ENCODE measurements at places on chromosomes 5 and 9.
A peak's percentile ranks its signal among the peaks of the same experiment; 100 is the strongest.

GRCh38 chr5:145999208-145999607, 62.8 kb downstream of the SH3RF2 start:
- no peak for DNase-seq

DNA sequence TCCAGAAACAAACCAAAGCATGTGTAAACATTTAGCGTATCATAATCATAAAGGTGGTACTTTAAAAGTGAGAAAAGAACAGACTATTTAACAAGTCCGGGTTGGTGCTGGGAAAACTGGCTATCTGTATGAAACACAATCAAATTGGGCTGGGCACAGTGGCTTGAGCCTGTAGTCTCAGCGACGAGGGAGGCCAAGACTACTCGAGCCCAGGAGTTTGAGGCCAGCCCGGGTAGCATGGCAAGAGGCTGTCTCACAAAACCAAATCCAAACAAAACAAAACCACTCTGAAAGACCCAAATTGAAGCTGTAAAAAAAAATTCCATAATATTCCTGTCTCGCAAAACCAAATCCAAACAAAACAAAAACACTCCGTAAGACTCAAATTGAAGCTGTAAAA, 4.3 kb downstream of the MRNIP start:
- no peak for DNase-seq

GRCh38 chr5:111068213-111068612, 3.3 kb upstream of the TSLP start:
- peak; percentile 29 for DNase-seq

- DNase-seq: no peak
These were observed 220.1 kb downstream of the DAB2IP start for GRCh38 chr9:121871431-121872025.

- DNase-seq: no peak
These were observed 71.1 kb downstream of the GNAQ start for GRCh38 chr9:77960356-77961153.

DNA sequence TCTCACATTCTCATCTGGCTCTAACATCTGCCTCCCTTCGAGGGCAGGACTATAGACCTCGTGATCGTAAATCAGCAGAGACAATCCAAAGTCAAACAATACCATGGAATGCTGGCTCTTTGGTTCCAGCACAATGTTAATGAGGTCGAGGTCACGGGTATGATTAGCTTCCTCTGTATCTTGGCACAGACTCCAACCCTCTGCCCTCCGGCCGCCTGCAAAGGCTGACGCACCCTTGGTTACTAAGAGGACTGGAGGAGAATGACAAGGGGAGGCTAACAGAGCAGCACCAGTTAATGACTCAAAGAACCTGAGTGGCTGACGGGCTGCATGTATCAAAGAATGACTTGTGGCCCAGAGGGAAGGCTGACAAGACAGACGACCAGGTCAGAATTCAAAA, 10.1 kb downstream of the LHFPL2 start:
- peak; percentile 92 for DNase-seq

GRCh38 chr9:100602342-100602801, 24.5 kb downstream of the CAVIN4 start:
- DNase-seq: peak; percentile 65

GRCh38 chr5:31464081-31464480, 67.8 kb downstream of the DROSHA start:
- DNase-seq: no peak

DNA sequence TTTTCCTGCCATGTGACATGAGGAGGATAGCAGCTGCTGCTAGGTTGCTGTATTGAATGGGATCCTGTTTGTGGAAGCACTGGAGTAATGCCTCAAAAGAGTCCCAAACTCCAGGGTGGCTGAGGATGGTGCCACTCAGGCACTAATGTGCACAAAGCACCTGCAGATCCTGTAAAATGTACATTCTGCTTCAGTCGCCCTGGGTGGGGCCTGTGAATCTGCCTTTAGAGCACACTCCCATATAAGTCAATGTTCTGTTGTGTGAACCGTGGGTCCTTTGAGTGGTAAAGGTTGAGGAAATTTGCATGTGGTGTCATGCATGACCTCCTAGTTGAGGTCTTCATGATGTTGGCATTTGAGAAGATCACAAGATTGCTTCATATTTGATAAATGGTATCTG, 31.6 kb upstream of the ANKRD18A start:
- no peak for DNase-seq

- DNase-seq: no peak
These were observed 189.5 kb downstream of the SLCO4C1 start for GRCh38 chr5:102106599-102106998.

- no peak for DNase-seq
These were observed 2.3 kb downstream of the CCNI2 start for GRCh38 chr5:132749506-132749905.

DNA sequence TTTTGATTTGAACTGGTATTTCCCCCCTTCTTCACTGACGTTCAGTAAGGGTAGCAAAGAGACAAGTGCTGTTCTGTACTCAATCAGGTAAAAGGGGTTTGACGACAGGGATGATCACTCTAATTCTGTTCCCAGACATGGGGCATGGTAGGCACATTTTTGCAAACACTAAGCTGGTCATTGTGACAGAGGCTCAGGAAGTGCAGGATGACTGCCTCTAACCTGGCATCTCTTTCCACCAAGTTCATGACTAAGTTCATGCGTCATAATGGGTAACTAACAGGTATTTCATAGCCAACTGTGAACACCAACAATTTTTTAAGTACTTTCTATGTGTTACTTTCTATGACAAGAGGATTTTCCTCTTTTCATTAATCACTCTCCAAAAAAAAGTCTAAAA, 166.5 kb downstream of the MAPKAP1 start:
- no peak for DNase-seq

DNA sequence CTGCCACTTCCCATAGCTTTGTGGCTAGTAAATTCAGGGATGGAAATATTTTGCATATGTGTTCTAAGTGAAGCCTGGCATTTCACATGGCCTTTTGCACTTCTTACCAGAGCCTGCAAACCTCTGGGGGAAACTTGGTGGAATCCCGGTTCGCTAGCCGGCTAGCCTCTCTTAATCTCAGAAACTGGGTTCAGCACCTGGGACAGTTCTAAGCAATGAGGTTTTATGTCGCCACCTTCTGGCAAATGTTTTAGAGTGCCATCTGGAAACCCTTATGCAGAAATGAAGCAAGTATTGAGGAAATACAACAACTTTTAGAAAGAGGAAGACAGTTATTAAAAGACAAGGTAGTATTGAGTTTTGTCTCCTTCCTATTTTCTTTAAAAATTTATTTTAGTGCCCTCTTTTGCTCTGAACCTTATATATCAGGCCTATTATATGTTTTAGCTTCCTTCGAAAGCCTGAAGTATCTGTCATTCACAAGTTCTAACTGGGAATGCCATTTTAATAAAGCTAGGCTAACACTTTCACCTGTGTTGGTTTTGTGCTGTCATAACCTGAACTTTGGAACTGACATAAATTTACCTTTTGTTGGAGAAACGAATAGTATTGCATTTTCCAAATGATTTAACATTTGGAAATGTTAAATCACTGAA, 963 bp upstream of the HTR1A start:
- peak; percentile 82 for DNase-seq

GRCh38 chr9:97842960-97843359, 10.1 kb upstream of the FOXE1 start:
- DNase-seq: no peak

DNA sequence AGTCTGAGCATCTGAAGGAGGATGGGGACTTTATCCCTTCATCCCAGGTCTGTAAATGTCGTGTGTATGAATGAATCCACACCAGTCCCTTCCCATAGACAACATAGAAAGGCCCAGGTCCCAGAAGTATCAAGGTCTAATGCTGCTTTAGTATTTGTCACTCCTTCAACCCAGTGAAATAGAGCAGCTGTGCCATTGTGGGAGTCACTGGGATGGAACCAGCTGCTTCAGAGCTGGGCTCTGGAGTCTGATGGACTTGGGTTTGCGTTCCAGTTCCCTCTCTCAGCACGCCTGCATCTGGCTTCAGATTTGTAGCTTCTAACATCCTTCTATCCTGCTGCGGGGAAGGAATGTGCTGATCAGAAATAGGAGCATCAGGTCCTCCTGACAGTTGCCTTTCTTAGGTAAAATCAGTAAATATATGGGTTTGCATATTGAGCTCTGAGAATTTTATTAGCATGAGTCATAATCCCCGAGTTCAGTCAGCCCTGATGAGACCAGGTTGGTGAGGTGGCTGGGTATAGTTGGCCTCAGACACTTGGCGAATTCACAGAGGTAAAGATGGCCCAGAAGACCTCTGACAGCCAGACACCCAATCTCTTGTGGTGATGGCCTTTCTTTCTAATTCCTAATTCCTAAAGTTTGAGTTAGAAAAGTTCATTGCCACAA, 10.1 kb downstream of the ACO1 start:
- DNase-seq: no peak

- no peak for DNase-seq
These were observed 3.0 kb downstream of the RNF145 start for GRCh38 chr5:159206368-159206767.

GRCh38 chr9:135991771-135992170, 30.6 kb upstream of the UBAC1 start:
- no peak for DNase-seq

DNA sequence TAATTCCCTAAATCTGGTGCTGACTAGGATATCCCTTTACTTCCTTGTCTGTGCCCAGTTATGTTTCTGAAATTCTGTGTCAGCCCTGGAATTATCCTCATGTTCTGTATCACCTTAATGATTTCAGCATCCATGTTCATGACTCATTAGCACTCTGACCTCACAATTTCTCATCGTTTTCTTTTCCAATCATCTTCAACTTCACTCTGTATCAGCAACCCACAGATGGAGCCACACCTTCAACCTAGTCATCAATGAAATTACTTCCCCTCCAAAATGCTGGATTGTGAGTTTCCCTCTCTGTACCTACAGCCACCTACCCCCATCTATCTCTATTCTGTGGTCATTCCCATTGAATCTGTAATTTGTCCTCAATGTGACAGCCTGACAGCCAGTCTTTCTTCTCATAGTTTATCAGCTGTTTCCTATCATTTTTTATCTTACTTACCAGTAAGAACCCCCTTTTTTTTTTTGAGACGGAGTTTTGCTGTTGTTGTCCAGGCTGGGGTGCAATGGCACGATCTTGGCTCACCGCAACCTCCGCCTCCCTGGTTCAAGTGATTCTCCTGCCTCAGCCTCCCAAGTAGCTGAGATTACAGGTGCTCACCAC, 3.1 kb upstream of the IL6ST start:
- DNase-seq: no peak

GRCh38 chr9:38213631-38214299, 144.7 kb upstream of the SHB start:
- DNase-seq: no peak

GRCh38 chr9:33377089-33377715, 25.2 kb downstream of the AQP7 start:
- no peak for DNase-seq

DNA sequence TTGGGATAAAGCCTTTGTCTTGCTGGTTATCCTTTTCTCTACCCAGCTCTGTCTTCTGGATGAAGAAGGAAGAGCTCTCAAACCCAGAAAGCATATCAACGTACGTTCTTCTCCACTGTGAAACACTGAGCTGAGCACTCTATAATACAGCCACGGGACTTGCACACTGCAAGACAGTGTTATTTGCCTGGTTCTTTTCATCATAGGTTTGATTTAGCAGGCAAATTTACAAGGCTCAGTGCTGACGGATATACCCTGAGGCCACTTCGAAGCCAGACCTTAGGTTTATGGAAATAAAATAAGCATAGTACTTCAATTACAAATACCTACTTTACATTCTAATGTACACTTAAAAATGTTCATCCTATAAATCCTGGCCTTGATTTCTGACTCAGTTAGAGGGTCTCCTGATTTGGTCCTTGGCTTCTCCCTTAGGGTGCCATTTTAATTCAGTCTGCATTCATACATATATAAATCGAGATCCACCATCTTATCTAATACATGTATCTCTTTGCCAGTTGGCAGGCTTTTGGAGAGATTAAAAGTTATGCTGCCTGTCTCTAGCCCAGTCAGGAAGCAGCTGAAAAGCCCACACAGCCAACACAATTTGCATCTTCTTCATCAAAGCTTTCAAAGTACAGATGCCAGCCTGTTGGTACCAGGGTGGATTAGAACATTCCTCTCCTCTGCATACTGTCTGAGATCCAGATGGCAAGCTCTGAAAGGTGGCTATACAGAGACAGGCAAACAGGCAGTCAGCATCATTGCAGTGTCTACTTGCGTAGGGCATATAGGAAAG, 194.4 kb downstream of the DEPDC1B start:
- DNase-seq: no peak

- DNase-seq: peak; percentile 56
These were observed 28.4 kb upstream of the GPR150 start for GRCh38 chr5:95591490-95591901.

DNA sequence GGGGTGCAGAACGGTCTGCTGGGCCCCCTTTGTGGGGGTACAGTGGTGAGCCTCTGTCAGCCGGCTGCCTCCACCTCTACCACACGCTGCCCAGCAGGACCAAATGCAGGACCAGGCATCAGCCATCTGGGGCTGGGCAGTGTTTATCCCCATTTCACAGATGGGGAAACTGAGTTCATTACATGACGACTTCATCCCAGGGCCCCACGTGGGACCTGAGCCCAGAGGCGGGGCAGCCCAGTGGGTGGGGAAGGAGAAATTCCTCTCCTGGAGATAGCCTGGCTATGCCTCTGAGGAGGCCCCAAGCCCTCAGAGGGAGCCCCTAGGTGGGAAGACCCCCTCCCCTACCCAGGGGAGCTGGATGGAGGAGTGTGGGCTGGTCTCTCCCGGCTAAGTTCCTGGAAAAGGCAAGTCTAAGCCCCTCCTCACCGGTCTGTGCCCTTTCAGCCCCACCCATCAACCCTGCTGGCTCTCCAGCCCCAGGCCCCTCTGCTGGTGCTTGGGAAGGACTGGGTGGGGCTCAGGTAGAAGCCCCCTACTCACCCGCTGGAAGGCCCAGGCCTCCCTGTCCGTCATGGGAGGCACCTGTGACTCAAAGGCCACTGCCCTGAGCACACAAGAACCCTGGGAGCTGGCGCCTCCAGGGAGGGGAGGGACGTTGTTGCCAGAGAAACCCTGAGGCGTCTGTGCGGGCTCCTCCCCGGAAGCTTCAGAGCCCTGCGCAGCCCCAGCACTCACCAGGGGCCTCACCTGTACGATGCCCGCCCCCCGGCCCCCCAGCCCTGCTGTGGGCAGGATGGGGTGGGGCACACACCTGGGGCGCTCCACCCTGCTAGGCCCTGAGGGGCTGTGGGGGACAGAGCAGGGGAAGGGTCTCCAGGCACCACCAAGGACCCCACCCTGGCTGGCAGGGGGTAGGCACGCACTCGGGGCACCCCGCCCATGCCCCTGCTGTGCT, 7.4 kb upstream of the CCDC187 start:
- no peak for DNase-seq

DNA sequence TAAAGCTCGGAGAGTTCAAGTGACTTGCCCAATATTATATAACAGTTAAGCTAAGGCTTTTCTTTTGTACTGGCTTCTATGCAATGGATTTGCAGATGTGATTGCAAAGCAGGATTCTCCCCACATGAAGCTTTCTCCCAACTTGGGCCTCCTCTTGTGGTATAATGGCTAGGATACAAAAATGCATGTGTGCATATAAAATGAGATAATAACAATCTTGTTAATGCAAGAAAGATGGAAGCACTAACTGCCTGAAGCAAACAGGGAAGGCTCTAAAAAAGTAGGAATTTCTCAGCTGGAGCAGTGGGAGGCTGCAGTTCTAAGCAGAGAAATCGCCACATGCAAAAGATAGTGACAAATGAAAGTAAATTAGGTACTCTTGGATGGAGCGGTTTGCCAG, 444.2 kb upstream of the RIOK2 start:
- no peak for DNase-seq

All from cardiac muscle cell (in vitro differentiated cells and primary cell).